ENCODE measurements at places on chromosomes 11 and 22.

DNA sequence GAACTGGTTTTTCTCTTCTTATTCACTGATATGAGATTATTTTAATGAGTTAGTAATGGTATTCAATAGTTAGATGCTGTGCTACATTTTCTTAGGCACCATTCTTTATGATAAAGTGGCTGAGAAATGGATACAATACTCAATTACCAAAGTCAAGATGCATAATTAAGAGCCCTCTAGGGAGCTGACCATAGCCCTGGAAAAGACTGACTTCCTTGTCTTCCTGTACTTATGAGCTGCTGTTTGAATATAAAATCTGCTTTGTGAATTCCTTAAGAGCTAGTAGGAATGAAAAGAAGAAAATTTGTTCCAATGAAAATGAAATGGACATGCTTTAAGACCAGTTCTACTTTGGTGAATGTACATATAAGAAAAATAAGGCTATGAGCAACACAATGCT lies 452.3 kb downstream of the KCNA4 start:
- DNase-seq, result no peak

DNA sequence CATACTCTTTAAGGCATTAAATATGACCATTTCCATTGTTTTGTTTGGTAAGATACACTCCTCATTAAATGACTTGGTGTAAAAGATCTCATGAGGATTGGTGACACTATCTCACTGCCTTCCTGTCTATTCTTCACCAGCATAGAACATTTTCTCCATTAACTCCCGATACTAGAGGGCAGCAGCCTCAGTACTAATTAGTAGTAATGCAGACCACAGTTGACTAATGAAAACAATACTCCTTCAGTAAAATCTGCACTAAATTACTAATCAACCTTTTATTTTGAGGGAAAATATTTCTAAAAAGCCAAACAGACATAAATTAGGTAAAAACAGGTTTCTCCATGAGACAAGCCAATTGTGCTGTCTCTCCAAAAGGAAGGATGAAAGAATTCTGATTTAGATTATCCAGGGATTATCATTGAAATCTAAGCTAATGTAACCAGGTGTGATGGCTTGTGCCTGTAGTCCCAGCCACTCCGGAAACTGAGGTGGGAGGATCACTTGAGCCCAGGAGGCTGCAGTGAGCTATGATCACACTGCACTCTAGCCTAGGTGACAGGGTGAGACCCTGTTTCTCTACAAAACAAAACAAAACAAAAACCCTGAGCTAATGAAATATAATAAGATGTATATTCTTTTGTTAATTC lies 9.4 kb downstream of the PGM2L1 start:
- DNase-seq, result no peak

GRCh38 chr11:119315131-119316015 lies 1.6 kb downstream of the MCAM start:
- no peak for DNase-seq

DNA sequence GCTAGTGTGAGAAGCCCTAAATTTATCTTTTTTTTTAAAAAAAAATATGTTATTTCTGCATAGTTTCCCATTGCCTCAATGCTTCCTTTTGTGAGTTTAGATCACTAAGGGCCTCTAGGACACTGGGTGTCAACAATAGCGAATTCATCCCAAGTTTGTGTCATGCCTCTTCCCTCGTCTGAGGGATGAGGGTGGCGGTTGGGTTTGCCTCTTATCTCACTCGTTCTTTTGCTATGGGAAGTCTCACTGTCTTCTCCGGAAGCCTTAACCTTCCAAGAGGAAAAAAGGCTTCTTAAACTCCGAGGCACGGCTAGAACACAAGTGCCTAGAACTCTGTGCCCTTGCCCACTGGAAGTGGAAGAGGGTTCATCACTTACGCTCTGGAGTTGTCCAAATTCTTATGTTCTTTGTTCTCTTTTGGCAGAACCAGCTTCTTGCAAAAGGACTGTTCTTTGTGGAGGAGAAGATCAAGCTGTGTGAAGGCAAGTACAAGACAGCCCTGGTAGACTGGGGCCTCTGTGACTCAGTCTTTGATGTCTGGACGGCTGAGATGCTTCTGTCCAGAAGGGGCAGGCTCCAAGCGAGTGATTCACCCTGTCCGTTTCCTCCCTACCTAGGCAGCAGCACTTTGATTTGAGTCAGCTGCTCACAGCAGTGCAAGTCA lies 78.5 kb downstream of the TRAF6 start:
- DNase-seq, result peak; percentile 57

- no peak for DNase-seq
Observed at GRCh38 chr11:75147191-75147874, 3.6 kb upstream of the SLCO2B1 start.

DNA sequence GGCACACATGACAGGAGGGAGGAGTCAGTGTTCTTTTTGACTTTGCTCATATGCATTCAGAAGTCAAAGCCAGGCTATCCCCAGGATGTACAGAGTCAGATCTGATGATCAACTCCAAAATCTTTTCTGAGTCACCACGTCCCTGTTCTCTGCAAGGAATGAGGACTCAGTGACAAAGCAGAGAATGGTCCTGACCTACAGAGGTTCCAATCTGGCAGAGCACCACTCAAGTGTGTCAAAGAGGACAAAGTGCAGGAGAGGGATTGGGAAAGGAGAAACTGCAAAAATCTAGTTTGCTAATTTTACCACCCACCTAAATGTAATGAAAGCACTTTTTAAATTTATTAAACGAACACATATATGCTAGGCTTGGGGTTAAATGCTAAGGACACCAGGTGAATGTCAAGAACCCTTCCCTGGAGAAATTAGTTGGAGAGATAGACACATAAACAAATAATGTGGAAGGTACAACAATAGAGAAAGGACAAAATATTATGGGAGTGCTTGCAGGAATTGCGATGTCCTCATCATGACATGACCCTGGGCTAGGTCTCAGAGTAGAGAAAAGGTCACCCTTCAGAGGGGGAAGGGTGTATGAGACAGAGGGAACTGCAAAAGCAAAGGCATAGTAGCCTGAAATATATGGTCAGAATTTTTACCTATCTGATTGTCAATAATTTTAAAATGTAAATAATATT lies 56.3 kb downstream of the MTNR1B start:
- no peak for DNase-seq

GRCh38 chr11:80958987-80959386 lies 1518.2 kb upstream of the TENM4 start:
- no peak for DNase-seq

DNA sequence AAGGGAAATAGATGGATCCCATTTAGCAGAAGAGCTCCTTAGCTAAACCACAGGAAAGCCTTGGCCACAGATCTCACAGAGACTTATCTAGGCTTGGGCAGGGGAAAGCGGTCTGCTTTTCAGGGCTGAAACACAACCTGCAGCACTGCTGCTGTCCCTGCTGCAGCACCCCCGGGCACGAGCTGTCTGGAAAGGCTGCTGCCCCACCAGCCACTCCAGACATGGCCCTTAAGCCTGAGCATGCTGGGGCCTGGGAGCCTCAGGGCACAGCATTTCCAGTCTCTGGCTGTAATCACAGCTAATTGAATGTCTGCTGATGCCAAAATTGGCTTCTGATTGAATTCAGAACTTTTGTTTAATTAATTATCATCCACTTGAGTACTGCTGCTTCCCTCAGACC lies 115.0 kb downstream of the TMPRSS5 start:
- DNase-seq, result no peak

DNA sequence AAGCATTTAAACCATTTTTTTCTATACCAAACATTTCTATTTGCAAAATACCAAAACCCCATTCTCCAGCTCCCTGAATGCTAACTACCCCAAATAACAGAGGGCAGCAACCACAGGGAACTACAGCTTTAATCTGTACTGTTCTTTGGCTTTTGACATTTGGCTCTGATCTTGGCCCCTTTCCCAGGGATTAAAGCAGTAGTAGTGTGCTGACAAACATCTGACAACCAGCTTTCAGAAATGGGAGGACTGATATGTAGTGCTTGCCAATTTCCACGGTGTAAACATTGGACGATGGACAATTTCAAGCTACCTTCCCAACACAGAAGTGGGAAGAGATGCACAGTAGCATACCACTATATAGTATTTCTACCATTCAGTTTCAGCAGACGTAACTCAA lies 88.4 kb upstream of the TEAD1 start:
- no peak for DNase-seq

GRCh38 chr11:79044201-79044600 lies 396.6 kb downstream of the TENM4 start:
- DNase-seq, result no peak

- DNase-seq, result peak; percentile 84
Observed at GRCh38 chr22:17807578-17808410, 33.5 kb upstream of the BID start.

DNA sequence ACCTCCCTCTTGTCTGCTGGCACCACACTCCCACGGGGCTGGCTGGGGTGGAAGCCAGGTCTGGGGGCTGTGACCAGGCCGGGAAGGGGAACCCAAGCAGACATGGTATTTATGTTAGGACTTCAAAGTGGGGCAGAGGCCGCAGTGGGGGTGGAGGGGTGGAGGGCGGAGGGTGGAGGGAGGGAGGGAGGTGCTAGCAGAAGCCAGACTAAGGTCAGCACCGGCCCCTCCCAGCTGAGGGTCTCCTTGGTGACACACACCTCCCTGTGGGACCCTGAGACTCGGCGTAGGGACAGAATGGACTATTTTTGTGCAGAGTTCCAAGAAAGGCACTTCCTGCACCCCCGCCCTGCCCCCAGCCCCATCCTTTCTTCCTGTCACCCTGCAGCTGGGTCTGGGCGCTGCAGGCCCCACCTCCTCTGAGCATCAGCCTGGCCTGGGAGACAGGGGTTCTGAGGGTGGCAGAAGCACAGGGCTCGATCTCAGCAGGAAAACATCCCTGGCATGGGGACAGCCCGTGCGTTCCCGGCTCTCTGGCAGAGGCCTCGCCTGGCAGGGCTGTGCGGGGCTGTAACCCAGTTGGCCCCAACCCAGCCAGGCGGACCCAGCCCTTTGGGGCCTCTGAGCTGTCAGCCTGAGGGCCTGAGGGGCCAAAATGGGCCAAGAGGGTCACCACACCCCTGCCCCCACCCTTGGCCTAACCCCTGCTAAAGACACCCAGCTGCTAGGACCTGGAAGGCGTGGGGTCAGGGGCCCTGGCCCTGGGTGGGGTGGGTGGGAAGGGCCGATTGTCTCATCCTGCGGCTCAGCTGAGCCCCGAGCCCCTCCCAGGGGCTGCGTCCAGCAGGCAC lies 9.6 kb upstream of the CD248 start:
- DNase-seq, result peak; percentile 84

- no peak for DNase-seq
Observed at GRCh38 chr22:28594797-28595462, 84.7 kb downstream of the TTC28 start.

DNA sequence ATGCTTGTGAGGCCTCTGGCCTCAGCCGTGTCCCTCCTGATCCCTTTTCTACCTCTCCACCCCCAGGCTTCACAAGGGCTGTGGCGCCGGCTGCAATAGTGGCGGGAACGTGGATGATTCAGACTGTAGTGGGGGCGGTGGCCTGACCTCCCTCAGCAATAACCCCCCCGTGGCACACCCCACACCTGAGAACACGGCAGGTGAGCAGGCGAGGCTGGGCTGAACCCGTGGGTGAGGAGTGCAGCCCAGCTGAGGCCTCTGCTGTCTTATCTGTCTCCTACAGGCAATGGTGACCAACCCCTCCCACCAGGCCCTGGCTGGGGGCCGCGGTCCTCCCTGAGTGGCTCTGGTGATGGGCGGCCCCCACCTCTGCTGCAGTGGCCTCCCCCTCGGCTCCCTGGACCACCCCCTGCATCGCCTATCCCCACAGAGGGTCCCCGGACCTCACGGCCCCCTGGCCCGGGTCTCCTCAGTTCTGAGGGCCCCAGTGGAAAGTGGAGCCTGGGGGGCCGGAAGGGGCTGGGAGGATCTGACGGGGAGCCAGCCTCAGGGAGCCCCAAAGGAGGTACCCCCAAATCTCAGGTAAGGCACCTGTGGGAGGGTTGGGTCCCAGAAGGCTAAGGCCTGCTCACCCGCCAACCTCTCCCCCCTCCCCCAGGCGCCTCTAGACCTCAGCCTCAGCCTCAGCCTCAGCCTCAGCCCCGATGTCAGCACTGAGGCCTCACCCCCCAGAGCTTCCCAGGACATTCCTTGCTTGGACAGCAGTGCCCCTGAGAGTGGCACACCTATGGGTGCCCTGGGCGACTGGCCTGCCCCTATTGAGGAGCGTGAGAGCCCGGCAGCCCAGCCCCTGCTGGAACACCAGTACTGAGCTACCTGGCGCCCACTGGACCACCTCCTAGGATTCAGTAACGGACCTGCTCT lies 1.5 kb upstream of the SIPA1 start:
- DNase-seq, result no peak

DNA sequence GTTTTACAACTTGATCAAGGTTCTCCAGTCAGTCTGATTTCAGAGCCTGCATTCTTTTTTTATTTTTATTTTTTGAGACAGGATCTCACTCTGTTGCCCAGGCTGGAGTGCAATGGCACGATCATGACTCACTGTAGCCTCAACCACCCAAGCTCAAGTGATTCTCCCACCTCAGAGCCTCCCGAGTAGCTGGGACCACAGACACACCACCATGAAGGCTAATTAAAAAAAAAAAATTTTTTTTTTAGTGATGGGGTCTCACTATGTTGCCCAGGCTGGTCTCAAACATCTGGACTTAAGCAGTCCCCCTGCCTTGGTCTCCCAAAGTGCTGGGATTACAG lies 117.2 kb upstream of the NAV2 start:
- no peak for DNase-seq

GRCh38 chr11:60131912-60132311 lies 43.4 kb downstream of the MS4A2 start:
- DNase-seq, result no peak

DNA sequence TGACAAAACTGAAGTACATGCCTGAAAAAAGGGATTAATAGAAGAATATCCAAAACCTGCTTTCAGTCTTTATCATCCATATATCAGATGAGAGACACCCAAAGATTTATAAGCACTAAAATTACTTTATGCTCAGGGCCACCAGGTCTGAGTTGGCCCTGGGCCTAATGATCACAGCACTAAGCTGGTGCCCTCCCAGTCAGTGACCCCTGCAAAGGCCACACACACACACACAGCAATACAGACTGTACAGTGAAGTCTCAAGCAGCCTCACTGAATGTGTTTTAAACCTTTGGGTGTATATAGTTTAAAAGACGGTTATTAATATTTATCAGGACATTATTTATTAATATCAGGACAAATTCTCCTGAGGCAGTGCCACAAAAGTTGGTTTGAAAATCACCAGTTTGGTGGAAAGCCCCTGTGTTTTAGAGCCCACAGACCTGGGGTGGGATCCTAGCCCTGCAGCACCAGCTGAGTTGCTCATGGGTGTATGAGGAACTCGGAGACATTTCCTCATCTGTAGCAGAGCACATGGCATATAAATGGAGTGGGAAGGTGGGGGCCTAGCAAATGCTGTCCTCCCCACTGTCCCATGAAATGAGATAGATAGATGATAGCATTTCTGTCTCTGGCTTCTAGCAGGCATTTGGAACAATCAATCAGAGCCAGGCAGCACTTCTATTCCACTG lies 48.4 kb upstream of the HORMAD2 start:
- no peak for DNase-seq

DNA sequence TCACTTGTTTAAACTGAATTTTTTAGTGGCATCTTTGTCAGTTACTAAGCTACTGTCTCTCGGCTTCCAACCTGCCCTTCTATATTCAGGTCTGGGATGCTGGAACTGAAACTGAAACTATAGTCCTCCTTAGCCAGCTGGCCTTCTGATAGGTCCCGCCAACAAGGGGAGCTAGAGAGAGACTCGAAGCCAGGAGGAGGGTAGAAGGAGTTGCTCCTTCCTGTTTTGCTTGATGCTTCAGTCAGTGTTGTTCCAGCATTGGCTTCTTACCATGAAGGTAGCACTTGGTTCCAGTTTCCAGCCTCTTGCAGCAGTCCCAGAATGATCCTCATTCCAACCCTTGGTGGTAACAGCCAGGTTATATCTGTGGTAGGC lies 32.9 kb upstream of the HORMAD2 start:
- DNase-seq, result no peak

- DNase-seq, result no peak
Observed at GRCh38 chr11:41018224-41018623, 441.2 kb downstream of the LRRC4C start.

All from Right ventricle myocardium superior (tissue), 1 donor.